ENCODE measurements at places on chromosomes 2 and 18.

DNA sequence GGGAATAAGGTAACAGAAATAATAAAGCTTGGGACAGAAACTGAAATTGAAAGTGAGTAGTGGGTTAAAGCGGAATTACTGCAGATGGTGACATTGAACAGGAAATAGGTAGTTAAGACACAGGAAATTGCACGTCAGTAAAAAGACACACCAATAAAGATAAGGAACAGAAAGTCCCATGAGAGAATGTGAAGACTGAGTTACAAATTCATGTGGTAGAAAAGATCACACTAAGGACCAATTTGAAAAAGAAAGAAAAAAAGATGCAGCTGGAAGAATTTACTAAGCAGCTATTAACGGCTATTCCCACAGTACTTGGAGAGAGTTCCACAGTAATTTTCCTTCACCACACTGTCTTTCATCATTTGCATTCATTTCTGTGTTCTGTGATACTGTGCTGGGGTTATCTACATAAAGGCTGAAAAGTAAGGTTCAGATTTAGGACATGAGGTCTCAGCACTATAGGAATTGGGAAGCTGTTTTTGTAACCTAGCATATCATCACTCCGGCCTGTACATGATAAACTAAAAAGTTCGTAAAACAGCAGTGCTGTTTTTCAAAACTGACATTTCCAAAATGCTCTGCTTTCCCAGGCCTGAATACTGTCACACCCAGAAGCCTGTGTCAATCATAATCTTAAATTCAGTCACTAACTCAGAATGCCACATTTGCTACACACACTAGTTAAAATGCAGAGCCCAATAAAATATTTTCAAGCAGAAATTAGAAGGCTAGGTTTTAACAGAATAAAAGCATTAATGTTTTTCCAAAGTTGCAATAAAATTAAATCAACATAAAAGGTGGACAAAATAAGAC is 42.9 kb downstream of the SRBD1 start:
- DNase-seq, result peak; percentile 38

- DNase-seq, result no peak
Measured at GRCh38 chr2:237861875-237862527, 2.6 kb downstream of the RAMP1 start.

GRCh38 chr2:172465417-172466334 is 38.3 kb downstream of the ITGA6 start:
- peak; percentile 85 for DNase-seq

DNA sequence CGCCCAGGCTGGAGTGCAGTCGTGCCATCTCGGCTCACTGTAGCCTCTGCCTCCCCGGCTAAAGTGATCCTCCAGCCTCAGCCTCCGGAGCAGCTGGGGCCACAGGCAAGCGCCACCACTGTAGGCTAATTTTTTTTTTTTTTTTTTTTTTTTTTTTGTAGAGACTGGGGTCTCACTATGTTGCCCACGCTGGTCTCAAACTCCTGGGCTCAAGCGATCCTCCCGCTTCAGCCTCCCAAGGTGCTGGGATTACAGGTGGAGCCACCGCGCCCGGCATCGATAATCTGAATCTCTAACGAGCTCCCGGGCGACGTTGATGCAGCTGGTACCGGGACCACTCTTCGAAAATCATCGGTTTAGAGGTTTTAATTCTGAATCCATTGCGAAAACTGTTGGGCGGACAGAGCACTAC is 520 bp upstream of the CYP20A1 start:
- DNase-seq, result no peak

DNA sequence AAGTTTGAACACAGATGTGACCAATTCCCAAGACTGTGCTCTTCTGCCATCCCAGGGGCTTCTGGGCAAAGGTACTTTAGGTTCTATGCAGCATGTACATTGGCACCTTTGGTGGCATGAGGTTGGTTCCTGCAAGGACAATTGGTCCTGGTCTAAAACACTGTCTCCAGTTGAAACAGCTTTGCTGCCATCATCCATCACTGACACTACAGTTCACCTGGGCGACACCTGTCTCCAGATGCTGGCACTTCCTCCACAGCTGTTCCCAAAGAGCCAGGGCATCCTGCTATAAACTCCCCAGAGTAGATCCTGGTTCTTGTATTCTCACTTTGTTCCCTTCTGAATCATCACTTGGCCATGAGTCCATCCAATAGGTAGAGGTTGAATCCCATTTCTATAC is 60.6 kb downstream of the FHOD3 start:
- no peak for DNase-seq

GRCh38 chr2:232809349-232810124 is 33.2 kb upstream of the KCNJ13 start:
- no peak for DNase-seq

- DNase-seq, result no peak
Measured at GRCh38 chr18:76757335-76757734, 65.0 kb upstream of the ZNF236 start.

DNA sequence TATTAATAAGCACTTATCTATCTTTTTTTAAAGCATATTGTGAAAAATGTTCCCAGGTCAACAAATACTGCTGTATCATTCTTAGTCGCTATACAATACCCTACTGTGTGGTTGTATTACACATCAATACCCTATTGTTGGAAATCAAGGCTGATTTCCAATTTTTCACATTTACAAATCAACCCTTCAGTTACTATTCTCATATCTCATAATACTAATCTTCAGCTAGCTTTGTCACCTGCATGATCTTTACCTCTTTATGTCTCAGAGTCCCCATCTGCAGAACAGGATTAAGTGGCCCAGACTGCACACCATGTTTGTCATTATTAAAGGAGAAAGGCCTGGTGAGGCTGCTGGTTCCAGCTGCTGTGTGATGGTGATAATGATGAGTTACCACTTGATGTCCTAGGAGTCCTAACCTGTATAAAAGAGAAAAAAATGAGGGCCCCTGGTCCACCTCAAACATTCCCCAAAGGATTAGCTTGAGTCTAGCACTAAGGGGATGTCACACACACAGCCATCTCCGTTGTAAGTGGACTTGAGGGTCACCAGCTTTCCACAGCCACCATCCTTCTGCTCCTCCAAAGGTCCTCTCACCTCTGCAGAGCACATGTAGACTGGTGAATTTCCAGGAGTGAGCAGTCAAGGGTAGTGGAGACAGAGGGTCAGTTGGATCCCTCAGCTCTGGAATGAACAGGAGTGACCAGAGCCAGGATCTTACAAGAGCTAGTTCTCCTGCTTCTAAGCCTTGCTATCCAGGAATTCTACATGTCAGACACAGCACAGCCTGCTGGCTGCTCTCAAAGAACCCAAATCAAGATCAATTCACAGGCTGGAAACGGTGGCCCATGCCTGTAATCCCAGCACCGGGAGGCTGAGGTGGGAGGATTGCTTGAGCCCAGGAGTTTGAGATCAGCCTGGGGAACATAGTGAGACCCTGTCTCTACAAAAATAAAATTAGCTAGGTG is 36.0 kb upstream of the BIN1 start:
- no peak for DNase-seq

DNA sequence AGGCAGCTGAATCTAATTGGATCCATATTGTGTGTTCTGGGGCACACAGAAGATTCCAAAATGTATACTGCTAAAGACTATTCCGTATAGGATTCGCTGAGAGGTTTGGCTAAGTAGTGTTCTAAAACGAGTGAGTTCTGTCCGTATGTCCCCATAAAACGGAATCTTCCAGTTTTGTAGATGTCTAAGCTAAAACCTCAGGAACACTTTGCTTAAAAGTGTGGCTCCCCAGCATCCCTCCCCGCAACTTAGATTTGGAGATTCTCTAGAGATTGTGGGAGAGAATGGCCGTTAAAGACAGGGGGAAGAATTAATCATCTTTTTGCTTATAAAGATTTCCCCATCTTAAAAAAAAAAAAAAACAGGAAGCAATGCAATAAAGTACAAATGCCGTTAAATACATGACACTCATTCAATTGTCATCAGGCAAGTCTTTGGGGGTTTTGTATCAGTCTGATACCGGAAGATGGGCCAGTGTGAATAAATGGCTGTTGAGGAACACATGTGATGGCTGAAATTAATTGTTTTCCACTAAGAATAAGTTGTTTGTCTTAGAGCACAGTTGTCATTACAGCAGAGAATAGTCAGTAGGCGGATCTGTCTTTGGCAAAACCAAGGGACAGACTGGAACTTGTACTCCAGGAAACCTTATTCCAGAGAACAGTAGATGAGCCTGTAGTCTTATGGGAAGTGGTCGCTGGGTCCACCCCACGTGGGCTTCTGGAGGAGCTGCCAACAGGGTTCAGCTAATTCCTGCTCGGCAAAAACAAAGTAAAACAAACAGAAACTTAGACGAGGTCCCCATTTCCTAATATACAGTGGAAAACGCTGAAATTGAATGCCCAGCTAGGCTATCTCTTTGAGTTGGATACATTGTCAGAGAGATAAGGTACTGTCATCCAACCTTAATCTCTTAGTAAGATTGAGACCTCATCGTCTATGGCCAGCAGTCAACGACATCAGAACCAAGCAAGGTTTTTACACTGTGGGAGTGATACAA is 1.7 kb downstream of the EMILIN2 start:
- DNase-seq, result peak; percentile 9

- DNase-seq, result no peak
Measured at GRCh38 chr2:238921259-238921658, 73.4 kb downstream of the TWIST2 start.

- DNase-seq, result no peak
Measured at GRCh38 chr18:72409903-72410302, 134.2 kb downstream of the CBLN2 start.

DNA sequence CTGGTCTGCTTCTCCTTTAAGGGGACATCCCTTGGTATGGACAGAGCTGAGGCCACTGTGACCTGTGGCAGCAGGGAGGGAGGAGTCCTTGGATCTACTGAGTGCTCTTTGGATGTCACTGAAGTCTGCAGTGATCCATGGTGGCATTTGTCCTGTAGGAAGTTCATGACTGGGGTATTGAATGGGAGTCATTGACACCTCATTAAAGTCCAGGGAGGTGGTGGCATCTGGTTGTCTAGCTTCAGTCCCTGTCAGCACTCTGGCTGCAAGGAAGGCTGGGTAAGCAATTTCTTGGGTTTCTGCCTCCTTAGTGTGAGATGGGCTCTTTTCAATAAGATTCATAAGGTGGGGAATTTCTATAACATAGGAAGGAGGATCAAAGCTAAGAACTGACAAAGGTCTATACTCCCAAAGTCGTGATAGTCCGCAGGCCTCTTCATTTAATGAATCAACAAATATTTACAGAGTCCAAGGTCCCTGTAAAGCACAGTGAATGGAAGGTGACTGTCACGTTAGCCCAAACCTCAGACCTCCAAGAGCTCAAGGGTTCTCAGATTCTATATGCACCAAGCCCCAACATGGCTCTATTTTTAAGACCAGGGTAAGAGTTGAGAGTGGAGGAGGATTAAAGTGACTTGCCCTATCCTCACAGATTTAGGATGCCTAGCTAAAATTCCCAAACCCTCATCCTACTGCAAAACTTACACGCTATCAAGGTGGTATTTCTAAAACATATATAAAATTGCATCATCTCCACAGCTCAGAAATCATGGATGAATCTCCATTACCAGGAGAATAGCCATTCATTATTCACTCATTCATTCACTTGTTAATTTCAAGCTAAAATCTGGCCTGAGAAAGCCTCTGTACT is 40.2 kb downstream of the THNSL2 start:
- no peak for DNase-seq

All from astrocyte of the spinal cord (primary cell).